ENCODE measurements at places on chromosomes 16 and 17.

- no peak for DNase-seq
These were observed 1.8 kb upstream of the TMEM88 start for GRCh38 chr17:7852919-7853690.

- no peak for DNase-seq
These were observed 1.8 kb downstream of the ZACN start for GRCh38 chr17:76080768-76081287.

- no peak for DNase-seq
These were observed 5.7 kb upstream of the RASL10B start for GRCh38 chr17:35725802-35726126.

- no peak for DNase-seq
These were observed 13.4 kb downstream of the SMIM5 start for GRCh38 chr17:75646638-75646992.

GRCh38 chr17:39596543-39597267, 11.0 kb downstream of the NEUROD2 start:
- DNase-seq, result no peak

DNA sequence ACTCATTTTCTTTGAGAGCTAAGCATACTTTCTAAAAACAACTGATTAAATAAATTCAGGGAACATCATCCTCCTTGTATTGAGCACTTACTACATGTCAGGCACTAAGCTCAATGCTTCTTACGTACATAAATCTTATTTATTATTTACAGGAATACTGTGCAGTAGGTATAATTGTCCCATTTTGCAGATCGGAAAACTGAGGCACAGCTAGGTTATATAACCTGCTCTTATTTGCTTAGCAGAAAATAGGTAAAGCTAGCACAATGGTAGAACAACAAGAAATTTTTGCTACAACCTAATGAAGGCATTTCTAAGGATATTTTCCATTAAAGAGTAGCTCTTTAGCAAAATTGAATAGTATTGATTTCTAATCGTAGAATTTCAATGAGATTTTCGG, 168.7 kb upstream of the KCNJ16 start:
- no peak for DNase-seq

- DNase-seq, result no peak
These were observed 31.0 kb downstream of the PSMD12 start for GRCh38 chr17:67335245-67335835.

GRCh38 chr17:39174920-39175694, 9.1 kb upstream of the ARL5C start:
- peak; percentile 45 for DNase-seq

GRCh38 chr16:54030451-54030850, 256.1 kb downstream of the IRX3 start:
- no peak for DNase-seq

DNA sequence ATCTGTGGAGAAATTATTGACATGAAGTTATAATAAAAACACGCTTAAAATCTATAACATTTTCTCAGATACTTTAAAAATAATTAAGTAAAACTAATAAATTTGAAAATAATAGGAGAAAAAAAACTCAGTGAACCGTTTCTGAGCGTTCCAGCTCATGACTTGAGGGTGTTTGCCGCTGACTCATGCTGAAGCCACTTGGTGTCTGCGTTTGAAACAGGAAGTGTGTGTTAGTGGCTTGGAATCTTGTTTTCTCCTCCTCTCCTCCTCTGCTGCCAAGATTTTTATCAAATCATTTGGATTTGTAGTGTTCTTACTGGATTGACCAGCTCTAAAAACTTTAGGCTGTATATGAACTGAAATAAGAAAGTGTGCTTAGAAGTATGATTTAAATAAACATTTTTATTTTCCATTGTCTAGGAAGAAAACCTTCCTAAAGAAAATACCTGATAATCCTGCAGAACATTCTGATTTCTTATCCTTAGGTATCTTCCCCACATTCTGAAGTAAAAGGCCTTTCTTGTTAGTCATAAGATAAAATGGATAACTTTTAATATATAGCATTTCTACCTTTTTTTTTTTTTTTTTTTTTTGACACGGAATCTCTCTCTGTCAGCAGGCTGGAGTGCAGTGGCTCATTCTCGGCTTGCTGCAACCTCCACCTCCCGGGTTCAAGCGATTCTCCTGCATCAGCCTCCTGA, 30.8 kb downstream of the USP10 start:
- DNase-seq, result peak; percentile 96

DNA sequence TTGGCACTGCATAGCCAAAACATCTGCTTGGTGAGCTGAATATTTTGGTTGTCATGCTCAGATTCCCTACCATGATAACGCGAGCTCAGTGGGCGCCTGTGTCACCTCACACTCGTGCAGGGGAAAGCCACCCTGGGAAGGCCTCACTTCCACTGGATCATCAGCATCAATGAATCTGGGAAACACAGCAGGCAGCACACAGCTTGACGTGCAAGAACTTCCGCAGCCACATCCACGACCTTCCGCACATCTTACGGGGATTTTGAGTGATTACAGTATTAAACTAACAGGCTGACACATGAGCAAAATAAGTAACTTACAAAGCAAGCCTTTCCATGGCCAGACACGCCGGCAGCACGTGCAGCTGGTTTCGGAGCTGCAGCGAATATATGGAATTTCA, 54.7 kb upstream of the FOXF1 start:
- DNase-seq, result no peak

DNA sequence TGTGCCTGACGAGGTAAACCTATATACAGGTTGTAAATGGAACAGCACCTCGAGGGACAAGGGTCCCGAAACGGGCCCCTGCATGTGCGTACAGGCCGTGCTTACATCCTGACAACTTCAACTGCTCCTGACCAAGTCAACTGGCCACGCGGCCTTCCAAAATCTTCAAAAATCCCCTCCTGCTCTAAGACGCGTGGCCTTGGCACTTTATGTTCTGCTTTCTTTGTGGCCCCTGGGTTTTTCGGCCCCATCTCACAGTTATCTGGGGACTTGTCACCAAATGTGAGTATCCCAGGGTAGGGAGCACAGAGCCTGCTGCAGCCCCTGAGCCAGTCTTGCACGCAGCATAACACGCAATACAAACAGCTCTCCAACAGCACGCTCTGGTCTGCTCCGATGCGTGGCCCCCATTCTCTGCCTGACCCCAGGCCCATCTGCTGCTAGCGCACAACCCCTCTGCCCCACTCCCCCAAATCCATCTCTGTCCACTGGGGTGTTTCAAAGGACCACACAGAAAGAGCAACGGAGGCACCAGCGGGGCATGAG, 659 bp downstream of the RPH3AL start:
- no peak for DNase-seq

DNA sequence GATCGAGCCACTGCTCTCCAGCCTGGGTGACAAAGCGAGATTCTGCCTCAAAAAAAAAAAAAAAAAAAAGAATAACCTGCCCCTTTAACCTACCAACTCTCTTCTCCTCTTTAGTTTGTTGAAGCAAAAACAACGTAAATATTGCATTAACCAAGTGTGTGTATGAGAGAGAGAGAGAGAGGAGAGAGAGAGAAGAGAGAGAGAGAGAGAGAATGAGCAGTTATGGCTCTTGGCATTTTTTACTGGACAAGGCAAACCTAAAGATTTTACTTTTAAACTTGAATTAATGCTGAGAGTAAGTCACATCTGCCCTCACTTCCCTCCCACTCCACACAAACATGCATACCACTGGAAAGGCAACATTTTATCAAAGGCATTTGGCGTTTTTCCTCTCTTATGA, 3.0 kb upstream of the SLFN5 start:
- no peak for DNase-seq

DNA sequence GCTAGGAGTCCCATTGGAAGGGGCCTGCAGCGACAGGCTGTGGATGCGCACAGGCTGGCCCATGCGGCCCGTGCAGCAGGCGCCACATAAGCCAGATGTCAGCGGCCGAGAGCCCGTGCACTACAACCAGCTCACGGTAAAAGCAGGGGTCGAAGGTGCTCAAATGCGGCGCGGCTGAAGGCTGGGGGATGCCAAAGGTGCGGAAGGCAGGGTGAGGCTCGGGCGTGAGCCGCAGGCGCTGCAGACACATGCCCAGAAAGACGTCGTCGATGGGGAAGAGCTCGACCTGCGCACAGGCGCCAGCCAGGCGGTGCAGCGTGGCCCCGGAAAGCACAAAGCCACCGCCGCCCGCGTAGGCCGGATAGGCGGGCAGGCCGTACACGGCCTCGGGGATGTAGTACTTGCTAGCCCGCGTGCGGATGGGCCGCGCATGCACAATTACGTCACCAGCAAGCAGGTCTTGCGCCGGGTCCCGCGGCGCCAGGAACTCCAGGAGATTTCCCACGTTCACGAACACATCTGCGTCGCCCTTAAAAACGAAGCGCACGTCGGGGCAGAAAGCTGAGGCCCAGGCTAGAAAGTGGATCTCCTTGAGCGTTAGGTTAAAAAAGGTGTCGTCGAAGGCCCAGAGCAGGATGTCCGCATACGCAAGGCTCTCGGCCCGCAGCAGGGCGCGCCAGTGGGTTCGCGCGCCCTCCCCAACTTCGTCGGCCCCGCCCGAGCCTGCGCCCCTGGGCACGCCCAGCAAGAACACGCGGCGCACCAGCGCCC, 1.3 kb downstream of the B3GNT9 start:
- no peak for DNase-seq

- no peak for DNase-seq
These were observed 130.9 kb downstream of the PARN start for GRCh38 chr16:14499110-14499509.

GRCh38 chr17:61488878-61489718, 36.9 kb downstream of the TBX4 start:
- DNase-seq, result no peak

GRCh38 chr16:48310908-48311641, 63.7 kb upstream of the ABCC11 start:
- DNase-seq, result no peak

- no peak for DNase-seq
These were observed 99.9 kb upstream of the CORO6 start for GRCh38 chr17:29722411-29723198.

- DNase-seq, result no peak
These were observed 9.8 kb downstream of the PMFBP1 start for GRCh38 chr16:72162105-72162692.

DNA sequence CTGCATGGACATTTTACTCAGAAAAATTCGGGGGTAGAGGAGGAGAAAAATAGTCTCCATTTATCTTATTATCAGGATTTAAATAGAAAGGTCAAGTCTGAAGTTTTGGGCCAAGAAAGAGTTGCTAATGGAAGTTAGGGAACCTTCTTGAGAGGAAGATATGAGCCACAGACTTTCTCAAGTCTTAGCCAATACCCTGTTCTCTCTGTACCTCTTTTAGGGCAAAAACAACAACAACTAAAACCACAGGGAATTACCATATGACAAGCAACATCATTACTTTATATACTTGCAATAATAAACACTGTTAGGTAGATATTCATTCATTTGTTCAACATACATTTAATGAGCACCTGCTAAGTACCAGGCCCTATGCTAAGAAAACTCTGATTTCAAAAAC, 282.2 kb upstream of the CDH5 start:
- DNase-seq, result no peak

- DNase-seq, result no peak
These were observed 290 bp upstream of the KRTAP4-1 start for GRCh38 chr17:41185001-41185400.

DNA sequence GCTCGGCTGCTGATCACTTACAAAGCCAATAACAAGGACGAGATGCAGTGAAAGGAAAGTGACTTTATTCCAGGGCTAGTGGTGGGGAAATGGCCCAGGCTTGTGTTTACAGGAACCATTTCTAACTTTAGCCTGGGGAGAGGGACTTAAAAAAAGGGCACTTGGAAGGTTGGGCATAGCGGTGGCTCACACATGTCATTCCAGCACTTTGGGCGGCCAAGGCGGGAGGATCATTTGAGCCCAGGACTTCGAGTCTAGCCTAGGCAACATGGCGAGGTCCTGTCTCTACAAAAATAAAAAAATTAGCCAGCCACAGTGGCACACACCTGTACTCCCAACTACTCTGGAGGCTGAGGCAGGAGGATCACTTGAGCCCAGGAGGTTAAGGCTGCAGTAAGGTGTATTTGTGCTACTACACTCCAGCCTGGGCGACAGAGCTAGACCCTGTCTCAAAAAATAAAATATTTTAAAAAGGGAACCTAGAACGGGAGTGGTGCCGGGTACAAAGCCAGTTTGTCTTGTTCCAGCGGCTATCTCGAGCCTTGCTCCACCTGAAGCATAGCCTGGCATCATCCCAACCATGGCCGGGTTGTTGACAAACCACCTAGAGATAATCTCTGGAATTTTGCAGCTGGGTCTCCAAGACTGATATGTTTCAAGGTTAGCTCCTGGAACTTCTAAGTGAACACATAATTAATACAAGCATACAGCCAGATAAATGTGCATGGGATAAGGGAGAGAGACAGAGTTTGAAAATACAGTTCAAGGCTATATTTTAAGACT, 5.7 kb upstream of the TVP23A start:
- DNase-seq, result no peak

DNA sequence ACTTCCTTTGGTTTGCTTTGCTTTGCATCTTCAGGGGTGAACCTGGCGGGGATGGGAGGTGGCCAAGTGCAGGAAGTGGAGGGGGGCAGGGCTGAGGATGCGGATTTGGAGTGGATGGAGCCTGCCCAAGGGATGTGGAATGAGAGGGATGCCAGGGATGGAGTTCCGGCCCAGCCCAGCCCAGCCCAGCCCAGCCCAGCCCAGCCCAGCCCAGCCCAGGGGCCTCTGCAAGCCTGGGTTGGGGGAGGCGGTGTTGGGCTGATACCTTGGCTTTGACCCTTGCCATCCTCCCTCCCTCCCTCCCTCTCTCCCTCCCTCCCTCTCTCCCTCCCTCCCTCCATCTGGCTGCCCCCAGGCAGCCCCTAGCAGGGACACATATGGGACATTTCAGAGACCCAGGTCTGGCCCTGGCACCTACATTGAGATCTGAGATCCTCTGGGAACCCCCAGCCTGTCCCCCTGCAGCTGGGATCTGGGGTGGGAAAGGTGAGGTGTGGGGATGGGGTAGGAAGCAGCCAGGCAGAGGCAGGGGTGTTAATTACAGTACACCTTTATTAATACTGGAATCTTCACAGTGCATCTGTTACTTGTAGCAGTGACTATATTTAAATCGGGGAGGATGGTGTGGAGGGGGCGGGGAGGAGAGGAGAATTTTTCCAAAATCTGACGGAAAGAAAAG, 14.5 kb downstream of the IL34 start:
- DNase-seq, result peak; percentile 74

- peak; percentile 46 for DNase-seq
These were observed 13.8 kb upstream of the DLX4 start for GRCh38 chr17:49955157-49955556.

GRCh38 chr17:9266697-9267117, 245.4 kb downstream of the NTN1 start:
- no peak for DNase-seq

GRCh38 chr16:84667600-84668309, 19.4 kb downstream of the KLHL36 start:
- no peak for DNase-seq

GRCh38 chr16:12142157-12142556, 165.6 kb downstream of the SNX29 start:
- DNase-seq, result no peak

- DNase-seq, result peak; percentile 62
These were observed 84.9 kb downstream of the HS3ST2 start for GRCh38 chr16:22898874-22899348.

DNA sequence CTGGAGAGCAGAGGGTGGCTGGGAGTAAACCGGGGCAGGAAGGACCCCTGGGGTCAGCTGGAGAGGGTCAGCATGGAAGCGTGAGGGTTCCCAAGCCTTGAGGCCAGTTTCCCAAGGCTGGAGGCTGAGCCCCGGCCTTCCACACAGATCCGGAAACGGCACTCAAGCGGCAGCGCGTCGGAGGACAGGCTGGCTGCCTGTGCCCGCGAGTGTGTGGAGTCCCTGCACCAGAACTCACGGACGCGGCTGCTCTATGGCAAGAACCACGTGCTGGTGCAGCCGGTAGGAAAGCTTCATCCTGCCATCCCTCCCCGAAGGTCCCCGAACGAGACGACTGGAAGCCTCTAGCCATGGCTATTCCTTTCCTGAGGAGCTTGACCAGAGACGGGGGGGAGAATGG, 26.0 kb downstream of the SGSM2 start:
- no peak for DNase-seq

Measured in A172 (cell line).